ENCODE measurements at places on chromosomes 2 and 18. TPM values are rescaled to one million over a fixed set of nuclear protein-coding genes. Genes with fewer than 3 reads are reported as not detected.

- DNase-seq, result no peak
These were observed 48.8 kb downstream of the THNSL2 start for GRCh38 chr2:88218981-88219380.

The GALR1 gene
- total RNA-seq, result not detected

The ME2 gene
- total RNA-seq, result 62.4 TPM

- peak; percentile 95 for DNase-seq
These were observed 2.4 kb downstream of the FHL2 start for GRCh38 chr2:105396254-105397024.

DNA sequence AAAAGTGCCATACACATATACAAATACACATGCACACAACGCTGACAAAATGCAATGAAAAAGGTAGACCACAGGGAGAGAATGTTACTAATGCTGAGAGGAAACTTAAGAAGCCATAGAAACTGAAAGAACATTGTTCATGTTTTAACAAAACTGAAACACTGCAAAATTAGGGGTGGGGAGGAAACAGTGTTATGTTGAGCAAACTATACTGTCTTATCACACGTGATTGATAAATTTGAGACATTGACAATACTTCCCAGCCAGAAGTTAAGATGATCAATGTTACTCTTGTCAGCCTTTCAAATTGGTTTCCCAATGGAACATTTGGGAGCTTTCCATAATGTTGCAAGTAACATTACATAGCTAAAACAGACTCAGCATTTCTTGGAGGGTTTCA is 165.5 kb downstream of the L3MBTL4 start:
- DNase-seq, result no peak

DNA sequence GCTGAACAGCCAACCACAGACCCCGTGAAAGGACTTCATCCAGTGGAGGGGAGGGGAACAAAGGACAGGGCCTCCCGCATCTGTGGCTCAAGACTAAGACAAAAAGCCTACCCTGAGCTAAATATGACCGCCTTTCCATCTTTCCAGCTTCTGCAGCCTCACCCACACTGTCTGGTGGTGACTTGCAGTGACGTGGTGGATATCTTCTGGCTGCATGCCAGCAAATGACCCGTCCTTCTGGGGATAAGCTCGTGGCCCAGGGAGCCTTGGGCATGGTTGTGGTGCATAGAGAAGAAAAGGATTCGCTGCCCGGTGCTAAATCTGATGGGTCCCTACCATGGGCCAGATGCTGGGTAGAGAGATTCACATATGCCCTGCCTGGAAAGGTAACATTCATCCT is 8.7 kb upstream of the NGEF start:
- peak; percentile 41 for DNase-seq

DNA sequence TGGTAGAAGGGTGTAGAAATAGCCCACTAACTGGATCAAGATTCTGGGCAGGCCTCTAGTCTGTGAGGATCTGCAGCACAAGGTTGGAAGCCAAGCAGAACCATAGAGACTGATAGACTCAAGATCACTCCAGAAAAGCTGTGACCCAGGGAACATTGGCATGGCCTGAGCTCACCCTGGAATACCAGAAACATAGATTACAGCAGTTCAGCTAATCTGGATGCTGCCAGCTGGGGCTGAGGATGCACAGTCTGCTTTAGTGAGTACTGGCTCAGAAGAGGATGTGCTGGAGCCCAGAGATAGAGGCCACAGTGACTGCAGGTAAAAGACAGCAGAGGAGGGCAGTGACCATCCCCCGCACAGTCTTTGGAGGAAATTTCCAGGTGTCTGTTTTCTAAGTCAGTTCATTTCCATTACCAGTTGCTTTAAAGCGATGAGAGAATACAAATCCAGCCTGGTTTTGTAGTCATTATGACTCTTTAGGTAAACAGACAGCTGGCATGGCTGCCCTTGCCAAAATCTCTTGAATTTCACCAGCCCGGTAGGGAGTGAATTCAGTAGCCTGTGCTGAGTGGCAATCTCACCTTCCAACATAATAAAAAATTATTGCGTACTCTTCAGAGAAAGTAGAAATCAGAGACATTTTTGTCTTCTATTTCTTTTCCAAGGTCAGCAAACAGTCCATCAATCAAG is 119.2 kb downstream of the ANTXR1 start:
- DNase-seq, result no peak

The RPE gene
- 165 TPM for total RNA-seq

DNA sequence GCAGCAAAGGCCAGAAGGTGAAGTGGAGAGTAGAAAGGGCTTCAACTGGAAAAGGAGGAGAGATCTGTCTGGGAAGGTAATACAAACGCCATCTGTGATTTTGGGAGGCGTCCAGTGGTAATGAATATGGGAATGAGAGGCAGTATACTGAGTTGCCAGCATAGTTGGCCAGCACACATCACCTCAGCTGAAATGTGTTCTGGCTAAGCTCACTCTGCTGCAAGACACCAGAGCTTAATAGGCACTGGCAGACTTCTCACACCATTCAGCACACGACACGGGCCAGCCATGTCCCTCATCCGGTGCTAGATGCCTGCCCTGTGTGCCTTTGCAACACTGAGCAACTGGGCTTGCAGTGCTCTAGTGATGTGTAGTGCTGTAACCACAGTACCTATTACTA is 277.1 kb downstream of the PIEZO2 start:
- no peak for DNase-seq

GRCh38 chr2:9288233-9288632 is 81.6 kb downstream of the ASAP2 start:
- DNase-seq, result peak; percentile 94

- DNase-seq, result no peak
These were observed 46.2 kb downstream of the UNC80 start for GRCh38 chr2:209817844-209818271.

DNA sequence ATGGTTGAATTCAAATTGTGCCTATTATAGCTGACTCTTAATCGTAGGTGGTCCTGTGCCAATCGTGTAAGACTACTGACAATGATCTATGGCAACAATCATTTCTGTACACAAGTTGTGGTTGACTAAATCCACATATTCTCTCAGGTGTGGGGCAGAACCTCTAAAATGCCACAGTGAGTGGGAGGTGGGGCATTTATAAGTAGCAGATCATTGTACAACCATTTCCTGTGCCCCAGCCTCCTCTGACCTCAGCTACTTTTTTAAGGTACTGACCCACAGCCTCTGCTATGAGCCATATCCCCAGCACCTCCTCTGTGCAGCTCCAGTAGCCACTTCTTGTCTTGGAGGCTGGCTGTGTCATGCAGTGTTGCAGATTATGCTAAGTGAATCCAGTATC is 48.6 kb upstream of the RAPH1 start:
- peak; percentile 80 for DNase-seq

The MAP3K19 gene
- not detected for total RNA-seq

- no peak for DNase-seq
These were observed 63.9 kb downstream of the TRPM8 start for GRCh38 chr2:233980955-233981561.

The BCL2 gene
- 2.5 TPM for total RNA-seq

GRCh38 chr18:13612196-13612997 is 114.0 kb downstream of the FAM210A start:
- no peak for DNase-seq

DNA sequence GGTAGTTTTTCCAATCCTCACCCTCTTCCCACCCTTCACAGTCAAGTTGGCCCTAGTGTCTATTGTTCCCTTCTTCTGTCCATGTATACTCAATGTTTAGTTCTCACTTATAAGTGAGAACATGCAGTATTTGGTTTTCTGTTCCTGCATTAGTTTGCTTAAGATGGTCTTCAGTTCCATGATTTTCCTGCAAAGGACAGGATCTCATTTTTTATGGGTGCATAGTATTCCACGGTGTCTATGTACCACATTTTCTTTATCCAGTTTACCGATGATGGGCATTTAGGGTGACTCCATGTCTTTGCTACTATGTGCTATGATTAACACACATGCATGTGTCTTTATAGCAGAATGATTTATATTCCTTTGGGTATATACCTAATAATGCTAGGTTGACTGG is 104.4 kb downstream of the STRN start:
- no peak for DNase-seq

DNA sequence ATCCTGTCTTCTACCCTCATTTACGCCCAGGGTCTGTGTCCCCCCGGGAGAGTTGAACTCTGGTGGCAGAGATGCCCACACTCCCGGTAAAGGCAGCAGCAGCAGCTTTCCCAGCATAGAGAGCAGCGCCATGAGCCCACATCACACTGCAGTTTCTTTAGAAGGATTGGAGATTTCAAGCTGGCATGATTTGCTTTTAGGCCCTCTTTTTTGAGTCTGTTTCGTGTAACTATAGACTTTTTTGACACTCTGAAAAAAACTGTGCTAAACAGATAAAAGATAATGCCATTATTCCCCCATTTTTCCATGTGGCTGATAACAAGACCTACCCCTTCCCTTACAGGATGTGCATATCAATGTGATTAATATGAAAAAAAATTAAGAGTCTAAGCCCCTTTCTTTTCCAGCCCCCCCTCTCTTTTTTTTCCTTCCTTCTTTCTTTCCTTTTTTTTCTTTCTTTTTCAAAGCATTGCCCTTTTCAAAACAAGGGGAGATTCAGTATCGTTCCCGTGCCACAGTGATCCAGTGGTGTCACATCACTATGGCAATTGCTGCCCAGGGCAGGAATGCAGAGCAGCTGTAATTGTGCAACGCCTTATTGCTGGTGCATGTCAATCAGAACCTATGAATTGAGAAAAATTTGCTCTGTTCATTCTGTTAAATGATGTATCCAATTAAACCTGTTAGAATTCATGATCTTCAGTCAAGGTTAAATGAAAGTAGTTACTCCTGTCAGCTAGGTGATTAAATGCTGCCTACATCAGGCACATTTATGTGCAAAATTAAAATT is 104.5 kb downstream of the CDCA7 start:
- no peak for DNase-seq

DNA sequence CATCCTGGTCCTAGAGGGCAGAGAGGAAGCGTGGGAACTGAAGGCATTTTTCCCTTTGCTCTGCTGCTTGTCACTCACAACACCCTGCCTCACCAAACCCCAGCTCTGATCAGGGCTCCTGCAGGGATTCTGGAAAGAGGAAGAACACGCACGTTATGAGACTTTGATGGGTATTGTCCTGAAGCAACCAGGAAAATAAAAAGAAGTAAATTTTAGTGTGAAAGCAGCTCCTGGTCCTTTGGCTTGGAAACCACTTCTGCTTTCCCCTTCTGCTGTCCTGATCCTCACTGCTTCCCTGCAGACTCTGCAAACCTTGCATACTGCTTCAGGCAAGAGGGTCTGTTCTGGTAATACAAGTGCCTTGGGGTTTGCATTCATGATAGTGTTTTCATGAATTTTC is 164.1 kb downstream of the SLC8A1 start:
- no peak for DNase-seq

DNA sequence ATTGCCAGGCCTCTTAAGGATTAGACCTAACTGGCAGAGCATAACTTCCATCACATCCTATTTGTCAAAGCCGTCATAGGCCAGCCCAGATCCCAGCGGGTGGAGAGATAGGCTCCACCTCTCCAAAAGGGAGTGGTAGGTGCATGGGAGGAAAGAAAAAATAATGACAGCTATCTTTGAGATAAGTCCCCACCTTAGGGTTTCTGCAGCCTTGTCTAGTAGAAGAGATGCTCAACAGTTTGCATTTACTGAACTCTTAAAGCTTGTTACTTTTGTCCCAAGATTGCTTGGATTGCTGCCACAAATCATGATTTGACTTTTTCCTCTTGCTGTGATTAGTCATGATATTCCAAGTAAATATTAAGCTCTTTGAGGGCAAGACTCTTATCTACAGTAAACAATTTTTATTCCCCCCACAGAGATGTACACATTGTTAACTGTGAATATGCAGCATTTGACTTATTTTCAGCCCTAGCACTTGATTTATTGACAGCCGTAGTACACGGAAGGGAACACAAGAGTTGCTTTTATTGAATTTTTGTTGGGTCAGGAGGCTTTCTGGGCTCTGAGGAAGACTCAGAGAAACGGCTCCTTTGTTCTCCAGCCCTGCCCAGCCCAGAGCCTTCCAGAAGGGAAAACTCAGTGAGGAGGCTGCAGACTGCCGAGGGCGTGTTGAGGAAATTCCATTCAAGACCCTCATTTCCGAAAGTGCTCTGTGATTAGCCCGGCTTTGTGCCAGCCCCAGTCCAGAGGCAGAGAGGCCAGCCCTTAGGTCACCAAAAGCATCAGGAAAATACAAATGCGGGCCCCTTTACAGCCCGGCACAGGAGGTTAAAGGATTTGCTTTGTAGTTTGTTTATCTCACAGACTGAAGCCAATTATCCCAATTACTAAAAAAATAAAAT is 75.5 kb upstream of the ZNF532 start:
- peak; percentile 46 for DNase-seq

- DNase-seq, result no peak
These were observed 708.5 kb upstream of the SLC8A1 start for GRCh38 chr2:41160439-41160838.

DNA sequence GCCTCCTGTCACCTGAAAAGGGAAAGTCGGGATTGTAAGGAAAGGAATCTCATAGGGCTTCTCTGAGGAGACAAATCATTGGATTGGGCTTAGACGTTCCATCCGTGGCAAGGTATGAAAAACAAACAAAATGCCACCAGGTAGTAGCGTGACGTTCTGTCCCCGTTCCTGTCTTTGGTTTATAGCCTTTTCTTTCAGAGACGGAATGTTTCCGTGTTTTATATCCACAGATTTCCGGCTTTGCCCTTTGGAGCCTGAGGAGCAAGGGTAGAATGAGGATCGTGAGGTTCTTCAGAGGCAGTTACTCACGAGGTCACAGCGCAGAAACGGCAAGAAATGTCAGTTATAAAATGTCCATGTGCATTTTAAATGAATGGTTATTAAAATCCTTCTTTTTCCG is 118.3 kb downstream of the TMEM18 start:
- DNase-seq, result no peak

DNA sequence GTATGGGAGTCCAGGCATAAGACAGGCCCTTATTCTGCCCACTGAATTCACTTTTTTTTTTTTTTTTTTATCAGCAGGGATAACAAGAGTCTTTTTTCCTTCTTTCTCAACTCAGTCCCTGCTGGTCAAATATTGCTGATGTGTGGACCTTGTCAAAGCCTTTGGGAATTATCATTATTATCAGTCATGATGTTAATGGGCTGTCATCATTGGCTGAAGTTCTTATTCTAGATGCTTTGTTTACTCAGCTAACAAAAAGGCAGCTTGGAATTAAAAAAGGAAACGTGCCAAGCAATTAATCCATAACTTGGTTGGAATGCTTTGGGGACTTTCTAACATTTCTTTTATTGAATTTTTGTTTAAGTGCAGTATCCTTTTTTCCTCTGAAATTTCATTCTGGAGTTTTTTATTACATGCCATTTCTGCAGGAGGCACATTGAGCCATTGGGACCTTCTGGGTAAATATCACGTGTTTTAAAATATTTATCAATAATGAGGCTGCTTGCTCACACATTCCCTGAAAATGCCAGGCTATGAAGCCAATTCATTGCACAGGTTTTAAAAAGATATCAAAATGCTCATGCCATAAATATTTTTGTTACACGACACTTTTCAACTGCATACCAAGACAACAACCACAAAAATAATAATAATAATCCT is 246.3 kb downstream of the TXNL1 start:
- DNase-seq, result no peak

The TXNDC2 gene
- 0.05 TPM for total RNA-seq

DNA sequence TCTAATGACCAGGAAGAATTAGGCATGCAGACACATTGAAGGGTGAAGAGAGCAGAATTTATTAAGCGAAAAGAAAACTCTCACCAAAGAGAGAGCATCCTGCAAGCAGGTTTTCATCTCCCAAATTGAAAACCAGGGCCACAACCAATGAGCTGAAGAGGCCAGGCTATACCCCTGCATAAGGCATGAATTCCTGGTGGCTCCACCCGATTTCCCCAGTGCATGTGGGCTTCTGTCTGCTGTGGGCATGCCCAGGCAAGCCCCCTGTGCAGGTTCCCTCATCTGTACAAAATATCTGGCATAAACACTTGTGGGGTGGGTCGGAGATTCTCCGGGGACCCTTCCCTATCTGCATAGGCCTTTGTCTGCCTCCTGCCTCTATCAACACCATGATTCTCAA is 621.6 kb upstream of the LRRTM1 start:
- DNase-seq, result no peak
